ENCODE measurements at places on chromosomes 16 and 17. TPM values are rescaled to one million over a fixed set of nuclear protein-coding genes. Genes with fewer than 3 reads are reported as not detected.

DNA sequence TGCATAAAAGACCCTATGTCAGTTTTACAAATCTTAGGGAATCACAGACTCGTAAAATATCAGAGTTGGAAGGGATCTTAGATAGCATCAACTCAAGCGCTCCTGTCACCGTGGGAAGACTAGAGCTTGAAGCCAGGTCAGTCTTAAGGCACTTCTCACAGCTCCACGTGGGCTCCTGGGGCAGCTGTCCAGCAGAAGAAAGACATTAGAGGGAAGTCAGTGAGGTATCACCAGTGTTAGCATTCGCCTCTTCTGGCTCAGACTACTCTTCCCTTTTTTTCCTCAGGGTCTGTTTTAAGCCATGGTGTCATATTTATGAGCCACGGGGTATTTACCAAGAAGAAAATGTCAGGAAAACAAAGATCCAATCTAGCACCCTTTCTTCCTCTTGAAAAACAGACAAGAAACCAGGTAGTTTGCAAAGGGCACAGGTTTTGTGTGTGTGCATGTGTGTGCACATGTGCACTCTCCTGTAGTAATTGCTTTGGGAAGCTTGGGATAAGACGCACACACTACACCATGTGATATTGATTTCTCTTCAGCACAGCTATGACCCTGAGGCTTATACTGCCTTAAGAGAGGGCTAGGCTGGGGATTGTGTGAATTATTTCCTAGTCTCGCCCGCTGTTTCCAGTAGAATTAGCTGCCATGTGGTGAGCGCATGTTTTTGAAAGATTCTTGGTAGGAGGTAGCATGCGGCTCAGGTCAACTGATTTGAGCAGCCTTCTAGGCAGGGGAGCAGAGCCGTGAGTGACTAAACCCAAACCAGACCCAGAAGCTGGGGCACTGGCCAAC is 61.0 kb upstream of the ELAC2 start:
- no peaks in the 10 kb centered on the region for H3K27me3 ChIP-seq
- H3K36me3 ChIP-seq = no peaks in the 10 kb centered on the region
- H3K4me1 ChIP-seq = no peaks in the 10 kb centered on the region
- H3K27ac ChIP-seq = no peak overlapping the region
- DNase-seq = no peak

GRCh38 chr17:4600563-4600962 is 16.2 kb downstream of the SMTNL2 start:
- H3K36me3 ChIP-seq = peaks cover 27% of the 10 kb centered on the region
- DNase-seq = peak; percentile 91
- H3K4me3 ChIP-seq = no peak overlapping the region
- H3K4me1 ChIP-seq = peaks cover 64% of the 10 kb centered on the region
- H3K27me3 ChIP-seq = no peaks in the 10 kb centered on the region

DNA sequence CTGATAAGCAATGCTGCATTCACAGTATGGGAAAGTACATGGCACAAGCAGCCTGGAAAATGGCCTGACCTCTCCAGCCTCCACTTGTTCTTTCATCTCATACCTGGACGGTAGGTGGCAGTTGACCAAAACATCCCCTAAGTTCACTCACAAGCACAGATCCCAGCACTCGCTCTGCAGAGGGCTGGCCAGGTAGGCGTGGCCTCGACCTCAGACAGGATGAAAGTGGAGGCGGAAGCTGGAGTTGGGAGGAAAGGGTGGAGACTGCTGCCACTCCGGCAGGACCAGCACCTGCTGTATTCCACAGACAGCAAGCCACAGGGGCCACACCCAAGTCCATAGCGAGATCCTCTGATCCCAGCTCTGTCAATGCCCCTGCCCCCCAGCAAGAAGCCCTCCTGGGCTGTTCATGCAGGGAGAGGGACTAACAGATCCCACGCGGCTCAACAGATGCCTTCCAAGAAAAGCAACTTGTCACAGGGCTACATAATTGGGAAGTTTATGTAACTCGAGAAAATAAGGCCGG is 31.3 kb downstream of the ZCCHC14 start:
- H3K4me3 ChIP-seq = no peak overlapping the region
- H3K27ac ChIP-seq = no peak overlapping the region

DNA sequence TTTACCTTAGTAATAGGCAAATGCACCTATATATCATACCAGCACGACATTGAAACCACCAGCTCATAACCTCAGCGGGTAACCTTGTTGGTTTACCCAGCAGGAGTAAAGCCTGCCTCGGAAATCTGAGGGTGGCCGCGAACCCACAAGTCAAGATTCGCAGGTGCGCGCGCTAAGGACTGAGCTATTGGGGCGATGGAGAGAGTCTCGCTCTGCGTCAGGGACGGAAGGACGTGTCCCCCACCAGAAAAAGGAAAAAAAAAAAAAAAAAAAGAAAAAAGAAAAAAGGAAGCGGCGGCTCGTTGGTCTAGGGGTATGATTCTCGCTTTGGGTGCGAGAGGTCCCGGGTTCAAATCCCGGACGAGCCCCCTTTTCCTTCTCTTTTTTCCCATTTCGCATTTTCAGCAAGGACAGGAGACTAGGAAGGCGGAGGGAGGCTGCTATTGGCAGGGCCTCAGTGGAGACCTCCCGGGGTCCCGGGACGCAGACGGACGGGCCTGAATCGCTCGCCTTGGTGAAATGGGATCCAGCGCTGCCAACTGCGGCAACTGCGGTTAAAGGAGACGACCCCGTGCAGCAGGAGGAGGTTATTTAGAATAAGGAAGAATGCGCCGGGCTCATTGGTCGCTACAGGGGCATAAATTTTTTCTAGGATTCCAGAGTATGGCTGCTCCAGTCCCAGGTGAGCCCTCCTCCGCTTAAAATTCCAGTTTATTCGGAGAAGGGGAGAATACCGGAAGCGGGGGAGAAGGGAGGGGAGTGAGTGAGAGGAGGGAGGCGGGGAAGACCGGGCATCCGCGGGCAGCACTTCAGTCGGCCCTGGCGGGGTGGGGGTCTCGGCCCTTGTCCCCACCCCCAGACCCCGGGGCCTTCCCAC is at the start of gene OR1F1:
Gene OR1F1 (plus strand): TSS at position 407 of the 877 bp plus-strand sequence.
- H3K27me3 ChIP-seq = peaks cover 97% of the 10 kb centered on the region
- H3K27ac ChIP-seq = no peak within 1 kb of the TSS
- no peaks in the 10 kb centered on the region for H3K36me3 ChIP-seq

DNA sequence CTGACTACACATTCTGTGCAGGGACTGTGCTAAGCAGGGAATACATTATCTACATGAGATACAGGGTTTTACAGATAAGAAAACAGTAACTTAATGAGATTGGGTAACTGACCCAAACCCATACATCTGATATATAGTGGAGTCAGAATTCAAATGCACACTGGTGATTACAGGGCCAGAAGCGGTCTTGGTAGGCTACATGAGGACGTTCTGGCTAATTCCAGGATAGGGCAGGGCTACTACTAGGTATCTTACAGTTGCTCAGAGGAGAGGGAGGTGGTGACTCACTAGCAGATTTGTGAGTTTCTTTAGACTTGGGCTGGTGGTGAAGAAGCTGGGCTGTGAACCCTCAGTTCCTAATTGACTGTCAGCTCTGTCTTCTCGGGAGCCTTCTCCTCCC is 21.4 kb downstream of the TRIM16 start:
- H3K4me1 ChIP-seq = peaks cover 7% of the 10 kb centered on the region
- no peak overlapping the region for H3K4me3 ChIP-seq
- peak overlapping the region; percentile 43 for H3K27ac ChIP-seq

ANKS4B gene
- not detected for total RNA-seq

OR2C1 gene
- not detected for total RNA-seq
